AG09309 (cell line): ENCODE measurements at places on chromosomes 16 and 17.

GRCh38 chr16:62392698-62393097, 356.5 kb upstream of the CDH8 start:
- DNase-seq, result no peak

GRCh38 chr16:88904676-88905365, 38.4 kb upstream of the PABPN1L start:
- DNase-seq, result no peak

GRCh38 chr16:85041219-85042166, 13.9 kb downstream of the KIAA0513 start:
- no peak for DNase-seq

GRCh38 chr16:55323637-55324271, at the start of gene IRX6:
IRX6 (plus strand) TSS chr16:55324203; CDS start chr16:55325092, 889 bp downstream.
- peak; percentile 5 for DNase-seq

- DNase-seq, result no peak
These were observed 193.8 kb downstream of the SNX29 start for GRCh38 chr16:12170103-12171040.

- no peak for DNase-seq
These were observed 60.2 kb downstream of the RAI1 start for GRCh38 chr17:17741349-17742023.

- no peak for DNase-seq
These were observed 37.2 kb upstream of the BCAR1 start for GRCh38 chr16:75288596-75289120.

GRCh38 chr17:49216953-49217650, 6.6 kb downstream of the ABI3 start:
- no peak for DNase-seq

- no peak for DNase-seq
These were observed 35.7 kb upstream of the SSTR5 start for GRCh38 chr16:1036726-1037393.
